T-cell (primary cell): ENCODE measurements at places on chromosomes 16 and 17.
A peak's percentile ranks its signal among the peaks of the same experiment; 100 is the strongest.

- no peak for DNase-seq
These were observed 6.2 kb downstream of the MAP3K14 start for GRCh38 chr17:45310380-45311324.

- DNase-seq = no peak
These were observed 54.7 kb upstream of the CIBAR2 start for GRCh38 chr16:85166699-85167588.

DNA sequence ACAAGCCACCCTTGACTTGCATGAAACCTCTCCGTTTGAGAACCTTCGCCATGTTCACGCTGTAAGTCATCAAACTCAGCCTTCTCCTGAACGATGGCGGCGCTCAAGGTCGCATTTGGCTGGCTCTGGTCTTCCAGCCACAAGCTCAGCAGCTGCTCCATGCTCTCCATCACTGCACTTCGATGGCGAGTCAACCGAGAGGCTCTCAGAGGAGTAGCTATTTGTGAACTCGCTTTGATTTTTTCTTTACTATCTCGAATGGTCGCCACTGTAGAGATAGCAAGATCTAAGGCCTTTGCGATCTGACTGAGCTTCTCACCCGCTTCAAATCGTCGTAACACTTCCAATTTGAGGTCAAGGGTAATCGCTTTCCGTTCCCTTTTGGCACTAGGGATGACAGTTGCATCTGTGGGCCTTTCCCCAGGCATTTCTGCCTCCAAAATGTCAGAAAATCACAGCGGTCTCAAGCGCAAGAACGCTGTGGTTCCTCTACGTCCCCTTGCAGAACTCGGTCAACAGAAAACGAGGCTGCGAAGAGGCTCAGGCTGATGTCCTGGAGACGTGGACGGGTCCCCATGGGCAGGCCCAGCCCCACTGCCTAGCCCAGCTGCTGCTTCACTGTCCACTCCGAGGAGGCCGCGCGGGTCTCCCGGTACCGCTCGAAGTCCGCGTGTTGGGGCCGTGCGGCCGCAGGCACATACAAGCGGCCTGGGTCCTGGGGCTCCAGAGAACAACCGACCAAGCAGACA is 23.1 kb downstream of the DEF8 start:
- no peak for DNase-seq

- no peak for DNase-seq
These were observed 9.0 kb upstream of the RASD1 start for GRCh38 chr17:17505151-17505550.

DNA sequence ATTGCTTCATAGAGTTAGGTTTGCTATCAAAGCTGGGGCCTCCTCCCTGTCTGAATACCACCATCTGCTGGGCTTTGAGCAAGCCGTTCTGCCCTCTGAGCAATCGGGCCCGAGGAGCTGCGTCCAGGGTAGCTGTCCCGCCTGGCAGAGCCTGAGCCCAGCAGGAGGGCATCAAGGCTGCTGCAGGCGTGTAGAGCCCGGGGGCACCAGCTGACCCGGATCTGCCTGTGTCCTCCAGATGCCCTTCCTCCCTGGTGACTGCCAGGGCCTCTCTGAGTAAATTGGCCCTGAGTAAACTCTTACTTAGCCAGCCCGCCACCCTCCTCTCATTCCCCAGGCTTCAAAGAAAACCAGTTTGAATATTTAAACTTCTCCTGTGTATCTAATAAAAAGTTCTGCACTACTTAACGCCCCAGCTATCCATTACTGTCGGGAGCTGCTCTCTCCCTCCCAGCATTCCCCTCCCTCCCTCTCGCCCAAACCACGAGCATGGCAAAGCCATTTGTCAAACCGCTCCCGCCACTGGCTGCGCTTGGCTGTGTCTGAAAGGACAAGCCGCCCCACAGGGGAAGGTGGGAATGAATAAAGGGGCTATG is 16.4 kb downstream of the CDK5RAP3 start:
- DNase-seq = no peak

- DNase-seq = no peak
These were observed at the start of gene ENO3 for GRCh38 chr17:4950746-4951204. Gene ENO3, plus strand, starts transcription at chr17:4951119. Its CDS starts 711 bp downstream, at chr17:4951830.

GRCh38 chr17:17242246-17242645 is 5.3 kb upstream of the FLCN start:
- DNase-seq = no peak

- no peak for DNase-seq
These were observed 19.9 kb upstream of the MMD start for GRCh38 chr17:55441544-55441943.

DNA sequence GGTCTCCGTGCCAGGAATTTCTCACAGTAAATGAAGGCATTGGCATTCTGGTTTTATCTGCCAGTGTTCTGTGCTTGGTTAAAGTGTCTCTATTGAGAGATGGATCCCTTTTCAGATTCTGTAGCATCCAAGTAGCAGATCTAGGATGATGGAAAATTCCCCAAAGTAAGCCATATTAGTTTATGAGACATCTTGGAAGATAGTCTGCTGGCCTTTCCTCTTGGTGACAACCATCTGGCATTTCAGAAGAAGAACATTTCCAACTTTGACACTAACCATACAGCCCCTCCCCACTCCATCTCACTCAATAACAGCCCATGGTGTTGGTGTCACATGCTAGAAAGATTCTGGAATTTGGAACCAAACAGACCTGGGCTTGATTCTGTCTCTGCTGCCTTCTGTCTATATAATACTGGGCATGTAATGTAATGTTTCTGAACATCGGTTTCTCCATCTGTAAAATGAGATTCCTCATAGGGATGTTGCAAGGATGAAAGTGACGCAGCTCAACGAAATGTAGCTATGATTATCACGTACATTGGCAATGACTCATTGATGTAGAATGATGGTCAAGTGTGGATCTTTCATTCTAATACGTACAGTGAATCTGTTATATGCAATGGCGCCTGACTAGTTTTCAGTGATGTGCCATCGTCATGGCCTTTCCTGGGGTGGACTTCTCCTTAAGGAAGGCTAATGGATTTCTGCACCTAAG is 32.6 kb upstream of the PIRT start:
- DNase-seq = no peak

DNA sequence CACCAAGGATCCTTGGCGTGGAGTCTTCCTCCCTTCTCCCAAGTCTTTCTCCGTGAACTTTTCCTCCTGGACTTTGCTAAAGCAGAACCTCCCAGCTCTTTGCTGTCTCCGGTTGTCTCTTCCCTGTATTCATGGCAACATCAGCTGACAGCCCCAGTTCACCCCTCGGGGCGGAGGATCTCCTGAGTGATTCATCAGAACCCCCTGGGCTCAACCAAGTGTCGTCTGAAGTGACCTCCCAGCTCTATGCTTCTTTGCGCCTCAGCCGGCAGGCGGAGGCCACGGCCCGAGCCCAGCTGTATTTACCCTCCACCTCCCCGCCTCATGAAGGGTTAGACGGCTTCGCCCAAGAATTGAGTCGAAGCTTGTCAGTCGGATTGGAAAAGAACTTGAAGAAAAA is 943 bp downstream of the CNTROB start:
- no peak for DNase-seq

GRCh38 chr17:57601143-57601735 is 143.9 kb downstream of the CCDC182 start:
- DNase-seq = peak; percentile 14

DNA sequence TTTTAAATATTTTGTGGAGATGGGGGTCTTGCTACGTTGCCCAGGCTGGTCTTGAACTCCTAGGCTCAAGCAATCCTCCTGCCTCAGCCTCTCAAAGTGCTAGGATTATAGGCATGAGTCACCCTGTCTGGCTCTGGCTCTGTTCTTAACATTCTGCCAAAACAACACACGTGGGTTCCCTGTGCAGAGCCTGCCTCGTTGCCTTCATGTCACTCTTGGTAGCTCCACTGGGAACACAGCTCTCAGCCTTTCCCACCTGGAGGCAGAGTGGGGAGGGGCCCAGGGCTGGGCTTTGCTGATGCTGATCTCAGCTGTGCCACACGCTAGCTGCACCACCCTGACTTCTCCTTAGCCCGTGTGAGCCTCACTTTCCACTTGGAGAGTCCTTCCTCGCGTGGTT is 19.3 kb downstream of the CRISPLD2 start:
- DNase-seq = no peak

DNA sequence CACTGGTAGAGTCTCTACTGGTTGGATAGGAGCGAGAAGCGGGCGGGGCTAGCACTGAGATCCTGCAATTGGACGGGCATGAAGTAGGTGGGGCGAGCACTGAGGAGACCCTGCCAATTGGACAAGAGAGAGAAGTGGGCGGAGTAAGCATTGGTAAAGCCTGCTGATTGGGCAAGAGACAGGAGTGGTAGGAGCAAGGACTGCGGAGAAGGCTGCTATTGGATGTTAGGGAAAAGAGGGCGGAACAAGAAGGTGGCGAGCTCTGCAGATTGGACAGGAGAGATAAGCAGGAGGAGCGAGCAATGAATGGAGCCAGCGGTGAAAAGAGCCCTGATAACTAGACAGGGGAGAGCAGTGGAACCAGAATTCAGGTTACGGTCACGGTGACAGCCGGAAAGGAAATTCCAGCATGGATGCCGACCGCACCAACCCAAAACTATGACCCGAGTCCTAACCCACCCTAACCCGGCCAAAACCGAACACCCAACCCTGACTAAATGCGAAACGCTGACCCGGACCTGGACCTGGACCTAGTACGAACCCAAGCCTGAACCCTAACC is 4.8 kb downstream of the SCGB1C2 start:
- peak; percentile 46 for DNase-seq

- no peak for DNase-seq
These were observed 59.9 kb downstream of the TAOK1 start for GRCh38 chr17:29449865-29450671.

GRCh38 chr16:89022051-89022836 is 45.2 kb upstream of the CBFA2T3 start:
- no peak for DNase-seq

- no peak for DNase-seq
These were observed 175.8 kb downstream of the NPIPB11 start for GRCh38 chr16:29230671-29231096.

DNA sequence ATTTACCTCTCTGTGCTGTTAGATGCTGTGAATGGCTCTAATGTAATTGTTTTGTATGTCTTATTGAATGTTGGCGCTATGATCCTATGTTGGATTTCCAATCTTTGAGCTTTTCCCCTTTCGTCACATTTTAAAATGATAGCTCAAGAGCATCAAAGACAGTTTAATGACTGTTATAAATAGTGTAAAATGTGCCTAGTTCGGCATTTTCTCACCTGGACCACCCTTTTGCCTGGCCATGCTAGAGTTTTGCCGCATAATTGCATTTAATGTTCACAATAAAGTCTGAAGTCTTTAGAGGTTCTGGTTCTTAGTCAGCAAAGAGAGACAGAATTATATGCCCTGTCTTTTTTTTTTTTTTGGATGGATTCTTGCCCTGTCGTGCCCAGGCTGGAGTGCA is 155.2 kb downstream of the SNX29 start:
- DNase-seq = no peak

DNA sequence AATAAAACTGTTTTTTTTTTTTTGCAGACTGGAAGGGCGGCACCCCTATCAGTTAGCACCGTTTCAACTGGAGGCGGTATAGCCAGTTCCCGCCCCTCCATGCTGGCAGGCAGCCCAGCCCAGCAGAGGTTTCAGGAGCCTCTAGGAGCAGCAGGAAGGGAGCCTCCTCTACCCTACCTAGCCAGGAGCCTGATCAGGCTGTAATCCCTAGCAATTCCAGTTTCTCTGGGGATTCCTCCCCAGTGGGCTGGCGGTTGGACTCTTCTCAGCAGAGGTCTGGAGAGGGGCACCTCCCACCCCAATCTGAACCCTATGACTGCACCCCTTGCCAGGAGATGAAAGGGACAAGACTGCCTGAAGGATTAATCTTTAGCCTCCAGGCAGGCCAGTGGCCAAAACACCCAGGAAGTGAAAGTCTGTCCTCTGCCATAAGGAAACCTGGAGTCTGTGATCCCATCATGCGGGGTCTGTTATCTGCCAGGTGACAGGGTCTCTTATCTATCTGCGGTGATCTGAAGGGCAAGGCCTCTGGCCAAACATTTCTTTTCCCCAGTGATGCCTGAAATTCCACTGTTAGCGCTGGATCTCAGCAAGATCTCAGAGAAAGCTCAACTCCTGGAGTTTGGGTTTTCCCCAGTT is 4.9 kb upstream of the CDH1 start:
- no peak for DNase-seq

- no peak for DNase-seq
These were observed 193.0 kb downstream of the STX8 start for GRCh38 chr17:9382626-9383025.

DNA sequence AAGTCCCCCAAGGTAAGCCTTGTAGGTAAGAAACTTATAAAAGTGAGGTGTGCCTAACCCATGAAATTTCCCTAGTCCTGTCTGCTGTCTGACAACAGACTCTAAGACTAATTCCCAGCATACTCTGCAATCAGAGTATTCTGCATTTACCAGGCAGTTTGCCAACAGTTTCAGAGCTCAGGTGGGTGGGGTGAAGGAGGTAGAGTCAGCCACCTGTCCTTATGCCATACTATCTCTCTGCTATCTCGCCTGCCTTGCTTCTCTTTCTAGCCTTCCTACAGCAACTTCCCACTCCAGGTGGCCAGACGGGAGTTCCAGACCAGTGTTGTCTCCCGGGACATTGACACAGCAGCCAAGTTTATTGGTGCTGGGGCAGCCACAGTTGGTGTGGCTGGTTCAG is 2.3 kb downstream of the ATP5MC1 start:
- DNase-seq = no peak

DNA sequence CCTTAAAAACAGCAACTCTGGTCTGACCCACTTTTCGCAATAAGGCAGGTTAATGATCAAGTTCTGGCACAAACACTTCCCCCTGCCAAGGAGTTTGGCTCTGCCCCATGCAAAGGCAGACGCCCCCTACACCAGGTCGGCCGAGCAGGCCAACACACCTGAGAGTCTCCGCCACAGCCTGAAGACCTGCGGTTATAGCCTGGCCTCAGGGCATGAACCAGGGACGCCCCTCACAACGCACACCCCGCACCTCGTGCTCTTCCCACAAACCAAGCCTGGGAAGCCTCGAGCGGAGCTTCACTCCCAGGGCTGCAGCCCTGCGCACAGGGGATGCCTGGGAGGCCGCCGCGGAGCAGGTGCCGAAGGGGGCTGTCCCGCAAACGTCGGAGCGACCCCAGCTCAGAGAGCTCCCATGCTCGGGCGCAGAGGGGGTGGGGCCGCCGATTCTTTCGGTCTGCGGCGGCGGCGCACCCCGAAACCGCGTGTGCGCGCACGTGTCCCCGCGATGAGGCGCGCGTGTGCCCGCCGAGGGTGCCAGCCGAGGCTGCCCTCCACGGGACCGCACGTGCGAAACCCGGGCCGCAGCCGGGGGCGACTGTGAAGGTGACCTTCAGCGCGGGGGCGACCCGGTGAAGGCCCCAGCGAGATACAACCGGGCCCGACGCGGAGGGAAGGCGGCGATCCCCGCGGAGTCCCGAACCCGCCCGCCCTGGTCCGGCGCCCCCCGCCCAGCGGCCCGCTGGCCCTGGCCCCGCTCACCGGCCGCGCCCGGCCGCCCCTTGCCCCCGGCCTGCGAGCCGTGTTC is 559 bp downstream of the CLUH start:
- peak; percentile 25 for DNase-seq

DNA sequence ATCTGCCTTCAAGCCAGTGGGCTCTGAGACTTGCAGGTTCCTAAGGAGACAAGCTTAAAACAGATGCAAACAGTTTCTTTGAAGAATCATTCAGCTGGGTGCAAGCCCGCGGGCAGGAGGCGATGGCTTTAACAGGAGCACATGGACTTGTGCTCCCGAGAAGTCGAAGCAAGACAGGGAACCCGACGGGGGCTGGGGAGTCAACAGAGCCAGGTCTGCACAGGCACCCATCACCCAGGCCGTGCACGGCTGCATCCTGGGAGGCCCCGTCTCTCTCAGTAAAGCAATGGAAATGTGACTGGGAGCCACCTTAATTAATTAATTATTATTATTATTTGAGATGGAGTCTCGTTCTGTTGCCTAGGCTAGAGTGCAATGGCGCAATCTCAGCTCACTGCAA is 333 bp upstream of the PTX4 start:
- no peak for DNase-seq
